Urinary bladder (tissue), 4 donors: ENCODE measurements at places on chromosomes 13 and 19. TPM values are rescaled to one million over a fixed set of nuclear protein-coding genes. Genes with fewer than 3 reads are reported as not detected.

The HOMER3 gene
- 20.7 TPM for total RNA-seq

DNA sequence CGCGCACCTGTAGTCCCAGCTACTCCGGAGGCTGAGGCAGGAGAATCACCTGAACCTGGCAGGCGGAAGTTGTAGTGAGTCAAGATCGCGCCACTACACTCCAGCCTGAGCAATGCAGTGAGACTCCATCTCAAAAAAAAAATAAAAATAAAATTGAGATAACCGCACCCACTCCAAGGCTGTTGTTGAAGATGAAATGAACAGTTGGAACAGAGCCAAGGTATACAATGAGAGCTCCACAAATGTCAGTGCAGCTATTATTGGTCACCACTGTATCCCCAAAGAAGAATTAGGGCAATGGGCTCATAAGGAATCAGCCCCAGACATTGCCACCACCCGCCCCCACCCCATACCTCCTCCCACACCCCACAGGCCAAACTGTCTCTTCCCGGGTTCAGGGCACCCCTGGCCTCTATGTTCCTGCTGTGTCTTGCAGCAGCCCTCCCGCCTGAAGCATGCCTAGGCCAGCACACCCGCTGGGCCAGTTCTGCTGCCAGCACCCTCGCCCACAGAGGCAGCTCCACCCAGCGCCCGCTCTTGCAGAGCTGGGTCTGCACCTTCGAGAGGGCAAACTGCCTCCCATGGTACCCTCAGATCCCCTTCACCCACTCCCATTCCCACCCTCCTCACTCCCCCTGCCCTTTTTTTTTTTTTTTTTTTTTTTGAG is 3.5 kb upstream of the S1PR5 start:
- no peak for DNase-seq

The SHISA2 gene
- total RNA-seq: 8.8 TPM

GRCh38 chr13:98427331-98427995 is 149.4 kb downstream of the STK24 start:
- no peak for DNase-seq

- no peak for DNase-seq
These were observed 1697.9 kb downstream of the PCDH9 start for GRCh38 chr13:65532231-65532630.

DNA sequence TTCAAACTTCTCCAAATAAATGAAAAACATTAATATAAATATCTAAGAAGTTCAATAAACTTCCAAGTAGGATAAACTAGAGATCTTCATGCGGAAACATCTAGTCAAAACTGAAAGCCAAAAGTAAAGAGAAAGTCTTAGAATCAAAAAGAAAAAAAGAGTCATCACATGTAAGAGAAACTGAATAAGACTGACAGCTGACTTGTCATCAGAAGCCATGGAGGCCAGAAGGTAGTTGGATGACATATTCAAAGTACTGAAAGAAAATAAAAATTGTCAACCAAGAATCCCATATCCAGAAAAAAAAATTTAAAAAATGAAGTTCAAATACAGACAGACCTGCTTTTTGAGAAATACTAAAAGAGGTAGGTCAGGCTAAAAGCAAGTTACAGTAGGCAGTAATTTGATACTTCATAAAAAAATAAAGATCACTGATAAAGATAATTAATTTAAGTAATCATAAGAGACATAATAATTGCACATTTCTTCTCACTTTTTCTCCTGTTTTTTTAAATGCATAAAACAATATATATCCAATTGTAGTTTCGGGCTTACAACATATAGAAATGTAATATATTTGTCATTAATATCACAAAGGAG is 327.6 kb upstream of the PCDH9 start:
- no peak for DNase-seq

GRCh38 chr19:296476-297225 is 5.4 kb upstream of the PLPP2 start:
- DNase-seq: no peak

The C5AR1 gene
- 1.8 TPM for total RNA-seq

DNA sequence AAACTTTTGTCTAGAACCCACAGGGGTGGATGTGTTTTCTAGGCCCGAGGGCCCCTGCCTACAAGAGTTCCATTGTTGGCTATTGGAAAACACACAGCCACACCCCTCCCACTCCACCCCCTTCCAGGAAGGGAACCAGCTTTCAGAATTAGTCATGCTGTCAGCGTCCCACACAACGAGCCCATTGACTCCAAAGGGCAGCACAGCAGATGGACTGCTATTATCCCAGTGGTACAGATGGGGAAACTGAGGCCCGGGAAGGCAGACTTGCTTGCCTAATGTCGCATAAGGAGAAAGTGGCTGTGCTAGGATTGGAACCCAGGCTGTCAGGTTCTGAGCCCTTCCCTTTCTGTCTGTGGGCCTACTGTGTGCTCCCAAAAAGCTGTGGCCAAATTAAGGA is 8.1 kb upstream of the FXYD3 start:
- no peak for DNase-seq

DNA sequence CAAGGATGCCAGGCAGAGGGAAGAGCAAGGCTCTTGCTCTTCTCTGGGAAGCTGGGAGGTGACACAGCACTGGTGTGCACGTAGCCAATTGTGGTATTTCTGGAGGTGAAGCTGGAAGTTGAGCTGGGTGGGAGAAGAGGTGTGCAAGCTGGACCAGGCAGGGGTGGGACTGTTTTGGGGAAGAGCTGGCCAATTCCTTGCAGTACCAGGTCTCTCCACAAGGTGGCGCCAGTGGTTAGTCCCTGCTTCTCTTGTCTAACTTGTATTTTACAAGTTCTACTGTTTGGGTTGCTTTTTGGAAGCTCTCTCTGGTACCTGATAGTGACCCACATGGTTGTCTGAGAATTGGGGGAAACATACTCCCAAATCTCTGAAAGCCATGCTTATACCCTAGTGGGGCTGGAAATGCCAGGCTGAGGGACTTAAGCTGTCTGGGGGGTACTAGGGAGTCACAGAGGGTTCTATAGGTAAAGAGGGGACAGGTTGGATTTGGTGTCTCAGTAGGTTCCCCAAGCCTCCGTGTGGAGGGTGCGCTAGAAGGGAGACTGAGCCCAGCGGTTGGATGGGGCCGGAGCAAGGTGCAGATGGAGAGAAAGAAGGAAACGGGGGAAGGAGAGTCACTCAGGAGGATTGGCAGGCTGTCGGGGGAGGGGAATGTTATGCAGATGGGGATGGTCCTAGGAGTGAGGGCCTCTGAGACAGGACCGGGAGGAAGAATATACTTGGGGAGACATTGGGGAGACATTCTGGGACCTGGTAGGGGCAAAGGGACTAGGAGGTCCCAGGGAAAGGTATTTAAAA is 3.0 kb downstream of the HPN start:
- no peak for DNase-seq

DNA sequence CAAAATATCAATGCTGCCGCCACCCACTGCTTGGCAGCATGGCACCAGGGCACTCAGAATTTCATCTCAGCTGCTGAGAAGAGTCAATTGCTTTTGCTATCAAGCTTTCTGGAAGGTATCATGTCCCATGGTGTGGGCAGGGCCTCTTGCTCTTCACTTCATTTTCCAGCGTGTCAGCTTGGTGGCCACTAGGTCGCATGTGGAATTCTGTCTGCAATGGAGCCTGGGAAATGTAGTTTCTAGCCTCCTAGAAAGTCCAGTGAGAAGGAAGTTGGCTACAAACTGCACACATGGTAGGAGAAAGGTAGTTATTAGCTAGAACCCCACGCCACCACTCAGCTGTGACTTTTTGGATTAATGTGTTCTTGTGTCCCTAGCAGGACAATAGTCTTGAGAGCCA is 105.3 kb downstream of the MYO16 start:
- DNase-seq: no peak

The ZNF221 gene
- total RNA-seq: 14.6 TPM

GRCh38 chr19:49113762-49114629 is at the start of gene LIN7B:
Gene LIN7B (plus strand): TSS chr19:49114370. CDS start chr19:49114405, 35 bp downstream.
- no peak for DNase-seq

DNA sequence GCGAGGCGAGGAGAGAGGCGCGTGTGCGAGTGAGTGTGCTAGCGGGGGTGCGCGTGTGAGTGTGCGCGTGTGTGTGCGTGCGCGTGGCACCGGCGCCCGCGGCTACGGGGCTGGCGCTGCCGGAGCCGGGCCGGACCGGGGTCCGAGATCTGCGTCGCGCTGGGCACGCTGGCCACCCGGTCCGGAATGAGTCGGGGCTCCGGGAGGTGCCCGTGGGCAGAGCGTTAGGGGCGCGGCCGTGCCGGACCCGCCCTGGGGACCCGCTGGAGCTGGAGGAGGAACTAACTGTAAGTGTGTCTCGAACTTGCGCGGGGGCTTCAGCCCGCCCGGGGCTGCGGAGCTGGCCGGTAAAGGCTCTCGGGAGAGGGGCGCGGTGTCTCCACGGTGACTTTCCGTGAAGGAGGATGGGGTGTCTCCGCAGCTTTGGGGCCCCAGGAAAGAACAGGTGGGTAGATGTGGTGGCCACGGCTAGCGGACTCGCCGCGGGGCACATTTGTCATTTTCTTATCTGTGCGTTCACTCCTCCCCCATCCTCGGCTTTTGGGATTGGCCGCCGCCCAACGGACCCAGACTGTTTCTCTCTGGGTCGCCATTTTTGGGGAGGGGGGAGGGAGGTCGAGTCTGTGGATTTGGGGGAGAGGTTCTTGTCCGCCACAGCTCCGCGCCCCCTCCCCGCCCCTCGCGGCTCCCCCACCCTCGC is 10.1 kb upstream of the SOX1 start:
- no peak for DNase-seq

DNA sequence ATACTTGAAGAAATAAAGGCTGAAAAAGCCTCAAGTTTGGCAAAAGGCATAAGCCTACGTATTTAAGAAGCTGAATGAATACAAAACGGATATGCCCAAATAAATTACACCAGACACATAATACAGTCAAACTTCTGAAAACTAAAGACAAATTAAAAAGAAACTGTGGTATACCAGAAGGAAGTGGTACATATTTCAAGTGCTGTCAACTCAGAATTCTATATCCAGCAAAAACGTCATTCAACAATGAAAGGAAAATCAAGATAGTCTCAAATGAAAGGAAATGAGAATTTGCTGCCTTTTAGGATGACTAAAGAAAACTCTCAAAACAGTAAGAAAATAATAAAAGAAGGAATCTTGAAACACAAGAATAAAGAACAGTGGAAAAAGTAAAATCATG is 69.5 kb downstream of the POLR1D start:
- no peak for DNase-seq

The RNF17 gene
- not detected for total RNA-seq

The LCP1 gene
- 43.5 TPM for total RNA-seq

GRCh38 chr19:53161123-53161522 is 2.3 kb upstream of the ZNF347 start:
- no peak for DNase-seq

The NDUFA3 gene
- total RNA-seq: 11.3 TPM

DNA sequence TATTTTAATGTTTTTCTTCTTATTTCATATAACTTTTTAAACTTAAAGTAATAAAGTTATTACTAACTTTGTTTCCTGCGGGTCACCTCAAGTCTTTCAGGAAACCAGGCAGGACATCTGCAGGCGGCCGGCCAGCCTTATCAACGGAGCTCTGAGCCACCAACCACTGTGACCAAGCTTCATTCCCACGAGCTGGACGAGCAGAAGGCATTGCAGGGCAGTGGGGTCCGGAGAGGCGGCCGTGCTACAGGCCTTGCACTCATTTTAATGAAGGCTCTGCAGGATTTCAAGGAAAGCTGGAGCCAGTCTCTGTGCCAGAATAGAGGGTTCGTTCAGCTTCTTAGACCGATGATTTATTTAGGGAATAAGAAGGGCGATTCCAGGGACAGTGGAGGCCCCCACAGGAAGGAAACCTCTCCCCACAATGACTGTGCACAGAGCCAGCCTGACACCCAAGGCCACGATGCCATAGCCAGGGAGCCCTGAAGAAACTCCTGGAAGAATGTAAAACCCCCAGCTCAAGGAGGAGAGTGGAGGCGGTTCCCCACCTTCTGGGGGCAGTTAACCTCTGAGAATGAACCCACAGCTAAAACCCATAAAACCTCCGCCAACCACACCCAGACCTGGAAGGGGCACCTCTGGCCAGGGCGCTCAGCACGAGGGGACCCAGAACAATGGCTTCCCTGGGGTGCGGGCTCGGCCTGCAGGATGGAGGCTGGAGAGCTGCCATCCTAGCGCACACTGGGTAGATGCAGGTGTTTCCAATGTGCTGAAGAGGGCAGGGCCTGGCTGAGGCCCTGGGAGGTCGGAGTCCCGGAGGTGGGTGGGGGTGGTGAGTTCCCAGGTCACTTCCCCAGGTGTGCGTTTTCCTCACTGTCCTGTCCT is 75.0 kb downstream of the RASA3 start:
- DNase-seq: no peak

GRCh38 chr13:35771898-35772297 is 295.4 kb upstream of the MAB21L1 start:
- no peak for DNase-seq
